ENCODE measurements at places on chromosomes 5 and 9.

DNA sequence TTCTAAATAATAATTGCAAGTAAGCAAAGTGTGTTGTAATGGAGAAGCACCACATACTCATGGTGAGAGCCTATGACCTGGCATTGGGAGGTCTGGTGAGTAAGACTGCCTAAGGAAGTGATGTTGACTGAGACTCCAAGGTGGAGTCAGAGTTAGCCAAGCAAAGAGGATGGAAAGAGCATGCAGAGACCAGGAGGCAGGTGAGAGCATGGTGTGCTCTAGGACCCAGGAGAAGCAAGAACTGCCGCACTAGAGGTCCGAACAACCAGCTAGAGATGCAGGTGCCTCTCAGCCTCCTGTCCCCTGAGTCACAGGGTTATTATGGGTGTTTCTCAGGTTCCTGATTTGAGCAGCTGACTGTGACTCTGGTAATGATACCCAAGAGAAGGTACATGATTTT, 27.3 kb downstream of the ANP32B start:
- DNase-seq = no peak

GRCh38 chr5:157740229-157740610, 3.3 kb upstream of the LSM11 start:
- DNase-seq = no peak

DNA sequence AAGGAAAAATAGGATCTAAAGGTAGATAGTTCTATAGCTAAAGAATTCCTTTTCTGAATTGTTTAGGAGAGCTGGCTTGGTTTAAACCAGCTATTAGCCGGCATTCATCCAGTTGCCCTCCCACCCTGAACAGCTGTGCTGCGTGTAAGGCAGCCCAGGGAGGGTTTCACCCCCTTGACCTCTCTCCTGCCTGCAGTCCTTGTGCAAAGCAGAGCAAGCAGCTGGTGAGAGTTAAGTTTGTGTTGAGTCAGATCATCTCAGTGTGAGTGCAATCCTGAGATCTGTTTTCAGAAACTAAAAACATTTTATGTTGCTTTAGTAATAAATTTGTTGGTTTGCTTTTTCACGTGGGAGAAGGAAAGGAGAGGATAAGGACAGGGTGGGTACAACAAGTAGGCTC, 13.0 kb downstream of the SLC25A25 start:
- peak; percentile 61 for DNase-seq

DNA sequence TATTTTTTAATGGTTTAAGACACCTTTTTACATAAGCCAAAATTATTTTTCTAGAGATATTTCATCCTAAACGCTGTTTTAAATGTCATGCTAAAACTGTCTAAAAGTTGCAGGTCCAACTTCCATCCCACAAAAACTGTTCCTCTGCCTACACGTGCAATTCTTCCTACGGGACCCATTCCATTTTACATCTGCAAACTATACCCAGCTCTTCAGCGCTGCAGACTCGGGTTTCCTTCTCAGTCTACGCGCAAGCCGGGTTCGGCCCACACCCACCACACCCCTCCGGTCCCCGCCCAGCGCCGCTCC, 8.7 kb downstream of the RANBP6 start:
- no peak for DNase-seq

DNA sequence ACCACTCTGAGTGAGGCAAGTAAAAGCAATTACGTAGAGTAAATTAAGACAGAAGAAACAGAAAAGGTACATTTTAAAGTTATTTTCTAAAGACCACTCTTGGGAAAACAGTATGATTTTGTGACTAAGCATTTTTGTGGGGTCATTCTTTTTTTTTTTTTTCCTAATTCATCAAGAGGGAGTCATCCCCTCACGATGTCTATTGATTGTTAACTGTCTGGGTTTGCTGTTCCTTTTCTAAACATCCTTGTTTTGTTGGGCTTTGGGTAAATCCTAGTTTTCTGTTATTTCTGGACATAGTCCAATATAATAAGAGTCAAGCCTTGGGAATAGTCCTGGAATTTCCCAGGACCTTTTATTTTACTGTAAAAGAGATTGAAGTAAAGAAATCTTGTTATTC, 63.8 kb downstream of the ANKRD55 start:
- no peak for DNase-seq

DNA sequence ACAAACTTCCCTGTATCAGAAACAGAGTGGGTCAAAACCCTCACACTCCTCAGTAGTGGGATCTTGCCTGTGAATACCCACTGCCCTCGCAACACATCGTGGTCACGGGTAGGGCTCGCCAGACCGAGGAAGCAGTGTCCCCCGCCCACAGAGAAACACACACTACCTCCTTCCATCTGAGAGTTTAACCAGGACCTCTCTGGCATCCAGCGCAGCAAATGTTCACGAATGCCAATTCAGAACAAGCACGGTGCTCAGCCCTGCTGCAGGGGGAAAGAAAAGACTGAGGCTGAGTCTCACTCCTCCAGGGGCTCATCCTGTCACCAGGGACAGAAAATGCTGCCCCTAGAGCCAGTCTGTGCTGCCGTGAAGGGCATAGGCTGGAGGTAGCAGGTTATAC, 42.5 kb upstream of the SYNPO start:
- DNase-seq = no peak

DNA sequence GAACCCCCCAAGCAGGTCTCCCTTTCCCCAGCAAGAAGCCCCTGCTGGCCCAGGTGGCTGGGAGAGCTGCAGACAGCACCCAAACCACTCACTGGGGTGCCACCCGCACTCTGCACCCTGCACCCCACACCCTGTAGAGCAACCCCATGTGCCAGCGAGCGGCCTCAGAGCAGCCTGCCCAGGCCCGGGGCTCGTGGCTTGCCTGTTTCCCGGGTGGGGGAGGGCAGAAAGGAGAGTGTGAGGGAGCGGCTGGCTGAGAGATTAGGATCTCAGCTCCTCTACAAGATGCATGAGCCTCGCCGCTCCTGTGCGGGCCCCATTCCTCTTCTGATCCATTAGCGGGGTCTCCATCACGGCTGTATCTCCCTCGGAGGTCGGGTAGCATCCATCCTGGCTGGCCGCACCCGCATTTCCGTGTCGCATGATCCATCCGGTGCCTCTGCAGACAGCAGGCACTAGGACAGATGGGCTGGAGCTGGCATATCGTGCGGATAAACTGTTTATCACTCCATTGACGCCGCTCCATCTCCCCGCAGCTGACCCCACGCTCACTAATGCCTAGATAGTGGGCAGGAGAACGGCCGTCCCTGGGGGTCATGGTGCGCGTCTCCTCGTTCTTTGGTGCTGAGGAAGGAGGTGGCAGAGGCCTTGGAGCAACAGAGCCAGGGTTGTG, 54.4 kb downstream of the MRPL36 start:
- DNase-seq = no peak

- no peak for DNase-seq
These were observed 11.8 kb downstream of the TCERG1 start for GRCh38 chr5:146458894-146459293.

DNA sequence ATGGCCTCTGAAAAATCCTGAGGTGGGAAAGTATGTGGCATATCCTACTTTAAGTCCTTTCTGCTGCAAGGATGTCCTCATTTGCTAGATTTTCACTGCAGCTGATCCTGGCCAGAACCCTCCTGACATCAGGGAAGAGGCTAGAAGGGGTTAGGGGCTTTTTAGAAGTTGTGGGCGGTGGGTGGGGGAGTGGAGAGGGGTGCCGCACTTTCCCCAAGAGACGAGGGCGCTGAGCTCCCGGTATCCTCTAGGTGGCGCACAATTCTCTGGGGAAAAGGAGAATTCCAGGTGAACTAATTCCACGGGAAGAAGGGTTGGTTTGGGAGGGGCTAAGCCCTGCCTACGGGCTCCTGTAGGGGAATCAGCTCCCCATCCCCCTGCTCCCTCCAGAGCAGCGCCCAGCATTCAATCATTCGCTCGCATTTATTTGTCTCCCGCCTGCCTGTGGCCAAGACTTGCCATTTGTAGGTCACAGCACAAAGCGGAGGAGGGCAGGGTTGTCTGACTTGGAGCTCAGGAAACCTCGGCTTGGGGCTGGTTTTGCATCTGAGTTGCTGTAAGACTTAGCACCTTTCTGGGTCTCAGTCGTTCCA, 42.9 kb upstream of the HAND1 start:
- DNase-seq = no peak

DNA sequence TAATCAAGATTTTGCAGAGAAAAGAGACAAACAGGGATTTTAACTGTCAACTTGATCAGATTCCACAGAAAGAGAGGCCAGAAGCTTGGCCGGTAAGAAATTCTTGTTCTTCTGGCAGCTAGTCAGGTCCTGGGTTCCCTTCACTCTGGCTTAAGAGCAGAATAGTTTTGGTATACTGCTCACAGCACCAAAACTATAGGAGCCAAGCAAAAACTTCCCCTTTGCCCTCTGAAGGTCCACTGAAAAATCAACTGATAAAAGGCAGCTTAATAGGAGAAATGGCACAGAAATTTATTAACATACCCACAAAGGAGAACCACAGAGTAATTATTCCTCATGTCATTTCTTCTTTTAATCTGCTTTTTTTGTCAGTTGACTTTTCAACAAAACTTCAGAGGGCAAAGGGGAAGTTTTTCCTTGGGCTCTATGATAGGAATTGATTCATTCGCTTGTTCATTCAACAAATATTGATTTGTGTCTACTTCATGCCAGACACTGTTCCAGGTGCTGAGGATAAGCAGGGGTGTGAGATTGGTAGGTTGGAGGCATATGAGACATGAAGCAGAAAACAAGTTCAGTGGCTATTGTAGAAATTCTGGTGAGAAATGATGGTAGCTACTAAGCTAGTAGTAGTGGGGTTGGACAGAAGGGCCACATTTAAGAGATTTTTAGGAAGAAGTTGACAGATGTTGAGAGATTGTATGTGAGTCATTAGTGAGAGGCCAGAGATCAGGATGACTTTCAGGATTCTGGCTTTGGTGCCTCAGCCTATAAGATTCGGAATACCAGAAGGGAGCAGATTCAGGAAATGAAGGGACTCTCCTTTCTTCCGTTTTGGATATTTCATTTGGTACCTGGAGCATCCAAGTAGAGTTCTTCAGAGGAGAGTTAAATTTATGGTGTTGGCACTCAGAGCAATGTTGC, 20.6 kb upstream of the NNT start:
- DNase-seq = no peak

DNA sequence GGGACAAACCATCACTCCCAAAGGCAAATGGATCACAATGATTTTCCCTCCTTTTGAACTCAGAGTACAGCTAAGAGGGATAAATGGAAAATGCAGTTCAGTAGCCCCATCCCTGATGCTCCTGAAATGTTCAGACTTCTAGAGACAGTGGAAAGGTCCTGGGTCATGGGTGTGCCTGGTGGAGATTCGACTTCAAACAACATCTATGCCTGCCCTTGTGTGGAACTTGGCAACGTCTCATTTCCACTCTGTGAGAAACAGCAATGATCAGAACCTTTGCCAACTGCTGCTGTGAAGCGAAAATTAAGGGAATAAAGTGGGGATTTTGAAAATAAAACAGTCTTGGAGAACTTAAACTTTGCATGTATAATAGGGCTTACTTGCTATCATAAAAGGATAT, 778.1 kb downstream of the SEMA5A start:
- no peak for DNase-seq

GRCh38 chr5:179164331-179165311, 104.4 kb downstream of the ZNF354C start:
- DNase-seq = peak; percentile 32

- no peak for DNase-seq
These were observed 6.3 kb downstream of the DAPK1 start for GRCh38 chr9:87503927-87504326.

DNA sequence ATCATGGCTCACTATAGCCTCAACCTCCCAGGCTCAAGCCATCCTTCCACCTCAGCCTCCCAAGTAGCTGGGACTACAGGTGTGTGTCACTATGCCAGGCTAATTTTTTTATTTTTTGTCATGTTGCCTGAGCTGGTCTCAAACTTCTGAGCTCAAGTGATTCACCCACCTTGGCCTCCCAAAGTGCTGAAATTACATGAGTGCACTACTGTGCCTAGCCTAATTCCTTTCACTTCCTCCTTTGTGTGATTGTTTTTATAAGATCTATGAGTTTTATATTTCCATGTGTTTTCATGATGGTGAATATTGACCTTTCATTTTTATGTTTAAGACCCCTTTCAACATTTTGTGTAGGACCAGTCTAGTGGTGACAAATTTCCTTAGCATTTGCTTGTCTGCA, 55.2 kb upstream of the IL12B start:
- DNase-seq = no peak

GRCh38 chr9:122200960-122201595, 27.7 kb downstream of the LHX6 start:
- no peak for DNase-seq

GRCh38 chr9:21081999-21082398, 4.3 kb upstream of the IFNB1 start:
- DNase-seq = no peak

GRCh38 chr5:177468685-177469628, 4.5 kb downstream of the DBN1 start:
- DNase-seq = peak; percentile 85

- DNase-seq = no peak
These were observed 284.1 kb downstream of the HCN1 start for GRCh38 chr5:45411971-45412612.

GRCh38 chr5:126384985-126385384, 38.2 kb upstream of the GRAMD2B start:
- no peak for DNase-seq

GRCh38 chr5:61637566-61637965, 305.5 kb downstream of the ZSWIM6 start:
- DNase-seq = no peak

DNA sequence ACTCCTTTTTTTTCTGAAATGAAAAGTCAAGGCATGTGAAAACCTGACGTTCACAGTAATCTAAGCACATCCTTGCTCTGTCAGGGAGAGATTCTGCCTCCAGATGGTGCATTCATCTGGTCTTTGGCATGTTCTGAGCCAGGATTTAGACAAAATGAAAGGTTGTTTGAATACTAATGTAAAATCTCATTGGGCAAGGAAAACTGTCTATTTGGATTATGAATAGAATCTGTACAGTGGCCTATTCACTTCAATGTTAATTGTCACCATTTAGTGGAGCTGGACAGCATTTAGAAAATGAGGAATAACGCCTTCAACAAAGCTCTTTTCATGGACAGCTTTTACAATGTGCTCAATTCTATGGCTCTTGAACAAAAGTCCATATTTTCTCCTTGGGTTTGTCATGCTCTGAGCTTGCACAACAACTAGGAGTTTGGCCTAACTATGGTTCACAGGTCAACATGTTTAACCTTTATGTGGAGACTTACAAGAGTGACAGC, 28.9 kb downstream of the ARHGEF28 start:
- no peak for DNase-seq

DNA sequence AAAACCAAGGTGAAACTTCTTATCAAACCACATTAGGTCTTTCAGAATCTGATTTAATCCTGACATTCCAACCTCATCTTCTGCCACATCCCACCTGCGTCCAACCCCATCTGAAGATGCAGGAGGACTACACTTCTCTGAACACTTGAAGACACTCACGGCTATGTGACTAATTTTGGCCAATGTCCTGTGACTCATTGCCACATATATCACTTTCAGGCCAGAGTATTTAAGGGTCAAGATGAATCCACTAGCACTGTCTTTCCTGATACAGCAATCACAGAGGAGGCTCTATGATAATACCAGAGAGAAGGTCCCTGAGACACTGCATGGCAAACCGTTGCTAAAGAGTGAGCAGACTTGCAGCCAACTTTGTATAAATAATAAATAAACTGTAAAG, 323.4 kb downstream of the NR2F1-AS1 start:
- DNase-seq = no peak

GRCh38 chr9:1514250-1514649, 464.1 kb downstream of the DMRT2 start:
- no peak for DNase-seq
